ENCODE measurements at places on chromosomes 11 and 22.

DNA sequence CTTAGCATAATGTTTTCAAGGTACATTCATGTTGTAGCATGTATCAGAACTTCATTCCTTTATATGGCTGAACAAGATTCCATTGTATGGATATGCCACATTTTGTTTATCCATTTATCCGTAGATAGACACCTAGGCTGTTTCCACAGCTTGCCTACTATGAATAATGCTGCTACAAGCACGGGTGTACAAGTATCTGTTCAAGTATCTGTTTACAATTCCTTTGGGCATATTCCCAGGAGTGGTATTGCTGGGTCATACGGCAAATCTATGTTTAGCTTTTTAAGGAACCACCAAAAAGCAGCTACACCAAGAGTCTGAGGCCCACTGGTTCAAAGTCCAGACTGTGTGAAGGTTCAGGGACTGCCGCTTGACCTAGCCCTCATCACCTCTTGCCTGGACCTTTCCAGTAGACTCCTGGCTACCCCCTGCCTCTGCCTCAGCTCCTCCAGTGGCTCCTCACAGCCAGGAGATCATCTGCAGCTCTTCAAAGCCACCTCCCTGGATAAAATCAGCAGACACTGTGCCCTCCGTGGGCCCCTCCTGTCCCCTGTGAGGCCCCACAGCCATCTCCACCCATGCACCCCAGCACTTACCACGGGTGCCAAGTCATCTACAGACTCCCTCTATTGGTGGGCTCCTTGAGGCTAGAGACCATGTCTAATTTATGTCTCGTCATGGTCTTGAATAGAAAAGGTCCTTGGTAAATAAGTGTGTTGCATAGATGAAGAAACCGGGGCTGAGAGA, 160.3 kb downstream of the MN1 start:
- no peak for DNase-seq

DNA sequence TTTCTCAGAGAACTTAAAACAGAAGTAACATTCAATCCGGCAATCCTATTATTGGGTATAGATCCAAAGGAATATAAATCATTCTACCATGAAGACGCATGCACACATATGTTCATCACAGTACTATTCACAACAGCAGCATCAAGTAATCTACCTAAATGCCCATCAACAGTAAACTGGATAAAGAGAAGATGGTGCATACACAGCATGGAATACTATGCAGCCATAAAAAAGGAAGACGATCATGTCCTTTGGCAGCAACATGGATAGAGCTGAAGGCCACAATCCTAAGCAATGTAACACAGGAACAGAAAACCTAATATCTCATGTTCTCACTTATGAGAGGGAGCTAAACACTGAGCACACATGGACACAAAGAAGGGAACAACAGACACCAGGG, 6.3 kb upstream of the ISX start:
- no peak for DNase-seq

GRCh38 chr11:86469491-86470388, 95.1 kb downstream of the CCDC81 start:
- no peak for DNase-seq

- no peak for DNase-seq
Observed at GRCh38 chr11:119154178-119154577, 5.3 kb downstream of the ABCG4 start.

- no peak for DNase-seq
Observed at GRCh38 chr11:45193695-45194094, 47.3 kb downstream of the PRDM11 start.

DNA sequence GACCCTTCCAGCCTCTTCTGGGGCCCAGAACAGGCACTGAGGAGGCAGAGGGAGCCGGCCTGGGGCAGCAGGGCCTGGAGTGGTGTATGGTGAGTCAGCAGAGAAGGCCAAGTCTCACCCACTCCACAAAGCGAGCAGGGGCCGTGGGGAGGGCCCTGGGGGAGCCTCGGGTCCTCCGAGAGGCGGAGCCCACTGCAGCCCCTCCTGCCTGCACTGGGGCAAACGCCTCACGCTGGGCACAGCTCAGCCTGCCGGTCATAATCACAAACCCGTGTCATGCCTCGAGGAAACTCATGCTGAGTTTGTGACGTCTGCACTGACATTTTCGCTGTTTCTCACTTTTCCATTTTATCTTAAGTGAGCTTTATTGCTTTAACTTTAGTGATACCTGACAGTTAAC, 38.4 kb downstream of the TOLLIP start:
- DNase-seq, result no peak

GRCh38 chr11:127491589-127491988, 491.0 kb upstream of the KIRREL3 start:
- DNase-seq, result no peak

- no peak for DNase-seq
Observed at GRCh38 chr11:67099831-67100324, 19.2 kb upstream of the KDM2A start.

All from lower leg skin (tissue), 4 donors.